ENCODE measurements at places on chromosomes 2 and 18. TPM values are rescaled to one million over a fixed set of nuclear protein-coding genes. Genes with fewer than 3 reads are reported as not detected.

The FLACC1 gene
- total RNA-seq, result 2.5 TPM

DNA sequence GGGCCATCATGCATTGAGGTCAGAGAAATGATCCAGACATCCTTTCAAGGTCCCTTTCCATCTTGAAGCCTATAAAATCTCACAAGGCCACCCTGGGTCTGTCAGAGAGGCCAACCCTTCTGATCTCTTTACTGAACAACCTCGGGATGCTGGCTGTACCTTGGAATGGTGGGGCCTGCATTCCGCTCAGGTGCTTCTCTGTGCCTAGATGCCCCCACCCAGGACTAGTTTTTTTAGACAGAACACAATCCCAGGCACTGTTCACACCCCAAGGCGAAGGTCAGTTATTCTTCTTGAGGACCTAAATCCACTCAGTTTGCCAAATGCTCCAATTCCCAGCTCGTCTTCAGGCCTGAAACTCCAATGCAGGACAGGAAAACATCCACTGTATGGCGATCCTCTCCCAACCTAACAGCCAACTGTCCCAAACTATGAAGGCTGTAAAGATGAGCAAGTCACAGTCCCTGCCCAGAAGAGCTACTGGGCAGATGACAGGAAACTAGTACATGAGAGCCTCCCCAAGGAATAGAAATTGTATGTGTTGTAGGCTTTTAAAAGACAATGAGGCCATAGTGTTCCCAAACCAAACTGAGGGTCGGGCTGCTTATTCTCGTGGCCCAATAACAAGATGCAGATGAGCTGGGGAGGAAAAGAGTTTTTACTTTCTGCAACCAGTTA is 154.4 kb upstream of the ACAA2 start:
- DNase-seq, result no peak

GRCh38 chr18:64116571-64117175 is 32.2 kb downstream of the LINC00305 start:
- no peak for DNase-seq

GRCh38 chr2:55556809-55557208 is 37.3 kb downstream of the CFAP36 start:
- DNase-seq, result no peak

The ACKR3 gene
- total RNA-seq, result 0.90 TPM

The FAM228A gene
- not detected for total RNA-seq

The HAT1 gene
- total RNA-seq, result 85.1 TPM

GRCh38 chr18:73900106-73900835 is 247.4 kb downstream of the FBXO15 start:
- no peak for DNase-seq

The IGFBP2 gene
- total RNA-seq, result 1.1 TPM

The MAP3K19 gene
- not detected for total RNA-seq

The MAP3K20 gene
- 11.2 TPM for total RNA-seq

- no peak for DNase-seq
These were observed 19.5 kb downstream of the MYO1B start for GRCh38 chr2:191264647-191265081.
